WERI-Rb-1 (cell line): ENCODE measurements at places on chromosomes 4 and X.

- peak; percentile 45 for DNase-seq
Measured at GRCh38 chr4:11418610-11419009, 10.1 kb downstream of the HS3ST1 start.

GRCh38 chr4:128604840-128605239 is 204.7 kb upstream of the JADE1 start:
- no peak for DNase-seq

DNA sequence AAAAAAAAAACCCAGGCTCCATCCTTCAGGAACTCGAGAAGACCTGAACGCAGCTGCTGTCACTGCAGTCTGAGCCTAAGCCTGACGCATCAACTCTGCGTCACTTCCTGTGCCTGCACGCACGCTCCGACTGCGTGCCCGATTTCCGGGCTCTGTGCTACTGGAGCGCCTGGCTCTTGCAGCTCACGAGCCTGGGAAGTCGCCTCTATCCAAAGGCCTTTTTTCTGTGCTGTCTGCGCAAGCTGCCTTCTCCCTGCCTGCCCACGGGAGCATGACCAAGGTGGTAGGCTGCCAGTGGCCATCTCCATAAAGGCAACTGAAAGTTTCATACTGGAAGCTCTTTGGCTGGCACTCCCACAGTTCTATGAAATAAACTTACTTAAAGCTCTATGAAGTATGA is 9.9 kb upstream of the GASK1B start:
- peak; percentile 96 for DNase-seq

DNA sequence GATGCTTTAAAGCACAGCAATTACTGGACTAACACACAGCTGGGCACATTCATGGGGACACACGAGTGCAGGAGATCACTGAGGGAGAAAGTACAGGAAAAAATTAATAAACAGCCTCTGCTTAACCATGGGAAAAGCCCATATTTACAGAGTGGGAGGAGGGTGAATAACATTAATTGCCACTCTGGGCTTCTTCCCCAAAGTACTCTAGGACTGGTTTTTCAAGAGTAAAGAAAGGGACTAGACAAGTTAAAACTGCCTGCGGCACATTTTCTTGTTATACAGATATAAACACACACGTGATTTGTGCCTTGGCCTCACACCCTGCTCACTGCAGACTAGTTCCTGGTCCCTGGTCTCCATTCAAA is 179.7 kb upstream of the TET2 start:
- DNase-seq: no peak

- DNase-seq: peak; percentile 28
Measured at GRCh38 chr4:9880406-9881197, 99.2 kb downstream of the DRD5 start.

- DNase-seq: no peak
Measured at GRCh38 chrX:1212532-1212931, at the start of gene CRLF2. CRLF2 (minus strand) TSS chrX:1212649; CDS start chrX:1212634, 15 bp downstream.

DNA sequence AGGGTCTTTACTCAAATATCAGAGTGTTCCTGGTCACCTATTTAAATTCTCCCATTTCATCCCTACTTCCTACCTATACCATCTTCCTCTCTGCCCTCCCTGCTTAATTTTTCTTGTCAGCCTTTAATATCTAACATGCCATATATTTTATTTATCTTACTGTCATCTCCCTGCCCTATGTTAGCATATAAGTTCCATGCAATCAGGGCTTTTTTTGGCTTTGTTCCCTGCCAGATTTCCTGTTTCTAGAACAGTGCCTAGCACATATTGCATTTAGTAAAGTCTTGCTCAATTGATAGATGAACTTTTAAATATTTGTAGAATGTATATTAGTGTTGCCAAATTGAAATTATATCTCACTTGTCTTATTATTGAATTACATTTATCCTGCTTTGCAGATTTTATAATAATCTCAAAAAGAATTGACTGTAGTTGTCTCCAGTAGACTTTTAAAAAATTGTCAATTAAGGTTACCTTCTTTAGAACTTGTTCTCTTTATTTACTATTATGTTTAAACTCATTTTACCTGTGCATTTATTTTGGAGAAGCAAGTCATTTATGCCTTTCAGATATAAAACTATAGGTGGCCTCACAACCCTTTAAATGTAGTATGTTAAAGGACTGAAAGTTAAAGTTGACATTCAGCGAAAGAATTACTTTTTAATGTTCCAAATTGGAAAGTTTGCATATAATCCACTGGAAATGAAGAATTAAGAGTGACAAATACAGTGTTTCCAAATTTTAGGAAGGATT is 108.2 kb upstream of the BMPR1B start:
- DNase-seq: no peak

DNA sequence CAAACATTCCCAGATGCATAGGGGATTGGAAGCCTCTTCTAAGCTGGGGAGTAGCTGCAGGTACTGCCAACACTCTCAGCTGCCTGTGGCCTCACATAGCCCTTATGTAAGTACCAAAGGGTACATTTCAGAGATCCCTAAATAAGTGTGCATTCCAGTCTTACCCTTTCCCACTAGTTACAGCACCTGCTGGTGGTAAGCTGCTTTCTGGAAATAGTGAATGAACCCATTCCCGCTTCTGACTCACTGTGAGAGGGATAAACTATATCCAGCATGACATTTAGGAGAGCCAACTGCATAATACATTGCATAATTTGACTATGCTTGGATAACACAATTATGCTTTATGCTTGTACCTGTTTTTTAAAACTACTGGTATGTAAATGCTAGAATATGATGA is 149.0 kb downstream of the FAM13A start:
- no peak for DNase-seq

- no peak for DNase-seq
Measured at GRCh38 chrX:134732676-134733075, 74.4 kb upstream of the PLAC1 start.

DNA sequence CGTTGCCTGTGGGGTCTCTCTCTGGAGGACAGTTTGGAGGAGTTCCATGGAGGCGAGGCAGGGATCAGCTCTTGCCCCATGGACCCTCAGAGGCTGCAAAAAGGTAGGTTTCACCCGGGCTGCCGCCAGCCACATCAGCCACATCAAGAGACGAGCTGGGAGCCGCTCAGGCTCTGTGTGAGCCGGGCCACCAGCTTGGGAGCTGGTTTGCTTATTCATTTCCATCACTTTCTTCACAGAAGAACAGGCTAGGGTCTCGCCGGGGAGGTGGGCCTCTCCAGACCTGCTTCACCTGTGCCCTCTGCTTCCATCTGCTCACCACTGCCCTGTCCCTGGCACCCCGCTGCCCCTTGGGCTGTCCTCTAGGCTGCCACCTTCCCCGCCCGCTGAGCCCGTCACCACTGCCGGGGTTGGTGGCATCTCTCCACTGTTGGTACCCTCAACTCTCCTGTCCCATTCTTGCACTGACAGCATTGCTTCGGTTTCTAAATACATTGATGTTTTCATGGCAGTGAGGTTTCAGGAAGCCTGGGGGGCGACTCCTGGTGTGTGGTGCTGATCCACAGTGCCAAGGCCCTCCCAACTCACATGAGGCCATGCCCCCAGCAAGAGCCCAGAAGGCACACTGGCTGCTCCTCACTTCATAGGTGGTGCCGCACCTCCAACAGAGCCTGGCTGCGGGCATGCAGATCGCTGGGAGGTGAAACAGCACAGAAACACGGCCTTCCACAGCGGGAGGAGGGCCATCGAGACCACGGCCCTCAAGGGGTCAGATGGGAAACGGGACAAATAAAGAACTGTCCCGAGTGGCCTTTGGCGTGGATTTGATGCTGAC is 4.5 kb upstream of the TREX2 start:
- DNase-seq: no peak
